ENCODE measurements at places on chromosomes 5 and 9.

DNA sequence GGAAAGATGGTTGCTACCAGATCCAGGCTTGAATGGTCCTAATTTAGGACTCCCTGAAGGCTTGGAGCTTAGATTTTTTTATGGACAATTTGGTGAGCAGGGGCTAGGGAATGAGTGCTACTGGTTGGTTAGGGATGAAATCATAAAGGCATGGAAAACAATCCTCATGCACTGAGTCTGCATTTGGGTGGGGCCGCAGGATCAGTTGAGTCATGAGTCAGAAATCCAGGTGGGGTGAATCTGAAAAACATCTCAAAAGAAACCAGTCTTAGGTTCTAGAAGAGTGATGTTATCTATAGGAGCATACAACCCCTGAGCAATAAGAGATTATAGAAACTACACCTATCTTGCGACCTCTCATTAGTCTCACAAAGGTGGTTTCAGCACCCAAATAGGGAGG lies 300.0 kb downstream of the KIF4B start:
- no peak for DNase-seq

DNA sequence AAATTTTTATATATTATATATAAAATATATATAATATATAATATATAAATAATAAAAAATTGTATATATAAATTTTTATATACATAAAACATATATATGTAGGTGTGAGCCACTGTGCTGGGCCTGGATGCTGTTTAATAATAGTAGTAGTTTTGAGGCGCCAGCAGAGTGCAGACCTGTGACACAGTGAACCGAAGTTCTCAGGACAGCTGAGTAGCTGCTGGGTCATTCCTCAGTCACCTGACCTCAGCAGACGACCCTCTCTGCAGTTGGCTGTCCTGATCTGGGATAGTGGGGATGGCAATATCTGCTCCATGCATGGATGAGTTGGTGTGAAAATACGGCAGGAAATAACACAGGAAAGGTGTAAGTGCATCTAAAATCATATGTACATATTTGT lies 3.3 kb upstream of the SNX18 start:
- peak; percentile 72 for DNase-seq

DNA sequence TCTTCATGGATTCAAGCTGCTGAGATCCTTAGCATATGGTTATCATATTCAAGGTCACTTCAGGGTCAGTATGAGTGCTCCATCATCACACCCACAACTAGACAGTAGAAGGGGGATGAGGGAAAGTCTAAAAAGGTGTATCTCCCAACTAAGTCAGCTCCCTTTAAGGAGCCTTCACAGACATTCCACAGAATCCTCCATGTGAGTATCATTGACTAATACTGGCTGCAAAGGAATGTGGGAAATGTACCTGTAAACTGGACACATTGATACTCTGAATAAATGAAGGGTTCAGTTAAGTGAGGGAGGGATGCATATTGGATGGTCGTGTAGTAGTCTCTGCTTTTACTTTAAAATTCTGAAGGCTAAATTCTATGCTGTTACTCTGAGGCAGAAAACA lies 330.7 kb downstream of the LRRC70 start:
- no peak for DNase-seq

- DNase-seq, result peak; percentile 66
Measured at GRCh38 chr5:128213340-128213739, 129.8 kb downstream of the SLC12A2 start.

GRCh38 chr5:66209350-66209749 lies 65.2 kb downstream of the SREK1 start:
- DNase-seq, result no peak
